Stimulated activated CD8-positive, alpha-beta memory T cell treated with anti-CD3 and anti-CD28 coated beads, Interleukin-12 subunit alpha, Interleukin-12 subunit beta, amount 100 ng/mL, for 4 hours (primary cell): ENCODE measurements at places on chromosomes 7 and 10.

DNA sequence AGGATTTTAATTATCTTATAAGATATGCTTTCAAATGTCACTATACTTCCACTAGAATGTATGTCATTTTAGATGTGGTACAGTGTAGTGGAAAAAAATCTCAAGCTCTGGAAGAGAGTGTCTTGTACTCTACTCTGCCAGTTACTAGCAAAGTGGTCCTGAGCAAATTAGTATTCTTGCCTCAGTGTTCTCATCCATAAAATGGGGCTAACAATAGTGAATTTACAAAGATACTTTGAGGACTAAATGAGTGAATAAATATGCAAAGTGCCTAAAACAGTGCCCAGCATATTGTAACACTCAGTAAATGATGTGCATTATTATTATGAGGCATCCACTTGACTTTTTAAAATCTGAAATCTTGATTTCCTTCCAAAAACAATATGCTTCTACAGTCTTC is 488.9 kb upstream of the PHF14 start:
- DNase-seq = no peak

GRCh38 chr7:91295576-91295975 is 31.3 kb downstream of the FZD1 start:
- DNase-seq = no peak

- DNase-seq = no peak
Measured at GRCh38 chr7:11846361-11846955, 14.5 kb upstream of the THSD7A start.

DNA sequence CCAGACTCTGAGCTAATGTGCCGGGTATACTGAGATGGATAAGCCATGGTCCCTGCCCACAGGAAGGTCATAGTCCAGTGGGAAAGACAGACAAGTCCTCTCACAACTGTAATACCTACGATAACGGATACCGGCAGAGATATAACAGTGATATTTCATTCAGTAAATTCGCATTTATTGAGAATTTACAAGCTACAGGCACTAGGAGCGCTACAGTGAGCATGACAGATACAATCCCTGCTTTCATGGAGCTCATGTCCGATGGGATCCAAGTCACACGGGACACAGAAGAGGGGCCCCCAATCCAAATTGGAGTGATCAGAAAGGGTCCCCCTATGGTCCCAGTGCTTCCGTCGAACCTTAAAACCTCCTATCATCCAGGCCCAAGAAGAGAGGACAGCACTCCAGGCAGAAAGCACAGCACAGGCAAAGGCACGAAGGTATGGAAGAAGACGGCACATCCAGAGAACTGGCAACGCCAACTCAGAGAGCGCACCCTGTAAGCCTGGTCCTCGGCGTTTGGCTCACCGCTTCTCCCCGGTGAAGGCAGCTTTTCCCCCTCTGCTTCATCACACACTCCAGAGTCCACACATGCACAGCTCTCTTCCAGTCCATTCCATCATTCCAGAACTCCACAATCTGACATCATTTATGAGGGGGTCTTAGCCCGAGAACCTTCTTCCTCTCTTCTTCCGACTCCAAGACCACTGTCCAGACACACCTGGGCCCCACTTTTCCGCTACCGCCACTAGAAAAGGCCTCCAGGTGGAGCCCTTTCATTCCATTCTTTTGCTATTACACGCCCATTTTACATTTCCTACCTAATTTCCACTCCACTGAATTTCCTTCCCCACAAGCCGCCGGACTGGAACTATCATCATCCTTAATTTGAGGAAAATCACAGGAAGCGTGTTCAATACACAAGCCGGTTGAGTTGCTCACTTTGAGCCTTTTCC is 47.8 kb upstream of the NKX2-3 start:
- DNase-seq = no peak

DNA sequence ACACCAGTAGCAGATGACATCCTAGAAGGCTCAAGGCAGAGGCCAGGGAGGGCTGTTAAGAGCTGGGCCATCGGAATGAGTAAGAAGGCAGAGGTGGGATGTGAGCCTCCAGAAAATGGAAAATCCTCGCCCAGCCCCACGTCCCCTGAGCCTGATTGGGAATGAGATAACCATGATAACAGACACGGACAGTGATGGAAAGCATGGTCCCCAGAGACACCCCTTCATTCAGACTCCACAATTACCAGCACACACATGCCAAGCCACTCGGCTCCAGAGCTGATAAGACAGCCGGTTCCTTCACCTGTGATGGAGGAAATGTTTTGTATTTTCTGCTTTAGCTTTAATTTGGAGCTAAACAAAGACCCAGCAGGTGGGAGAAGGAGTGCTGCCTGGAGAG is 106.0 kb downstream of the GRID1 start:
- no peak for DNase-seq
